ENCODE measurements at places on chromosomes 16 and 17.

DNA sequence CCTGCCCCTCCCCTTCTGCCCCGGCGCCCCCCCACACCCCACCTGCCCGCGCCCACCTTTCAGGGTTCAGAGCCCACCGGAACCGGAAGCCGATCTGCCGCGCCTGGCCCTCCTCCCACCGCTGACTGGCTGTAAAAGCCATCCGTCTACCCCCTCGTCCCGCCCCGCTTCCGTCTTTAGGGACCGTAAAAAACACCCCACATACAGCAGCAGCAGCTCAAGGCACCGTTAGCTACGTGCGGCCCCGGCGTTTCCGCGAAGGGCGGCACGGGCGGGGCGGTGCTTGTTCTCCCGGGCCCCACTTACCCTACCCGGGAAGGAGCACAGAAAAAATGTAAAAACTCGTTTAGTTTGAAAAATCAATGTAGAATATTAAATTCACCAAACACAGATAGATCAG, at the start of gene MRPL28:
TSS of gene MRPL28 (minus strand) at position 96 of the 400 bp plus-strand sequence. CDS start 320 bp downstream, outside the sequence.
- peak; percentile 96 for DNase-seq

DNA sequence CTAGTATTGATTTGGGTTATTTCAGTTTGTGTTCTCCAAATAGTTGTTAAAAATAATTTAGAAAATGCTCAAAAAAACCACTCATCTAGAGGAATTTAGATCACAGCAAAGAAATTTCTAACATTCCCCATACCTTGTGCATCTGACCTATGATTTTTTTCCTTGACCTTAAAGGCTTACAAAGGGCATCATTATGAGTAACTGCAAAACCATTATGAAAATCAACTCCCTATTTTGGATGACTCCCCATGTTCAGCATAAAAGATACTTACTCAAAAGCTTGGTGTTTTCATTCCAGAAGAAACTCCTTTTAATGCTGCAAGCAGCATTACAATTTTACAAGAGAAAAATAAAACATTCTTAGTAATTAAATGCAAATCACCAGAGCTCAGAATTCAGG, 83.2 kb downstream of the GRIN2A start:
- no peak for DNase-seq

DNA sequence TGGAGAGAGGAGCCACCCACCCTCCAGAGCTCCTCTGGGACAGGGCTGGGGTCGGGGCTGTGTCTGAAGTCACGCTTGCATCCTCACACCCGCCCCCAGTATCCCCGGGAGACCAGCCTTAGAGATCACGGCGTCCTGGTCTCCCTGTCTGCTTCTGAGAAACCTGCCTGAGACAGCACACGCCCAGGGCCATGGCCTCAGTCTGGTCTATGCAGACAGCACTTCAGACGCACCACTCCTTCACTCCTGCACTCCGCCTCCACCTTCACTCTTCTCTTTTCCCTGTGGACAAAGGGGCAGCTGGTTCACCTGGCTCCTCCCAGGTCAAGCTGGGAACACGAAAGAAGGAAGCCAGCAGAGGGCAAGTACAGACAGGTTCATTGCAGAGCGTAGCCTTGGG, 248.0 kb upstream of the GSE1 start:
- DNase-seq = no peak

GRCh38 chr17:46875849-46876352, 24.5 kb downstream of the WNT9B start:
- DNase-seq = no peak

- no peak for DNase-seq
These were observed 802 bp upstream of the TOB1 start for GRCh38 chr17:50866950-50867362.

DNA sequence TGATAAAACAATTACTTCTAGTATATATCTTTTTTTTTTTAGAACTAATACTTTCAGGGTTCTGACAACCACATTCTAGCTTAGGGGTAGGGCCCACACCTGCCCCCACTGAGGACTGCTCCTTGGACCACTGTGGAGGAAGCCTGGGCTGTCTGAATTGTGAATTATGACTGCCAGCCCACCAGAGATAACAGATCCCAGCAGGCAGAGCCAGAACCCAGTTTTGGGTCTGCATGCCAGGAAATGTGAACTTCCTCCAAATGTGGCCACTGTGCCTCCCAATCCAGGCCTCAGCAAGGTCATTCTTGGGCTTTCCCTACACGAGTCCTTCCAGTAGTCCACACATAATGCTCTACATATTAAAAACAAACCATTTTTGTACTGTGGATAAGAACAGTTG, 15.9 kb downstream of the VEZF1 start:
- no peak for DNase-seq

DNA sequence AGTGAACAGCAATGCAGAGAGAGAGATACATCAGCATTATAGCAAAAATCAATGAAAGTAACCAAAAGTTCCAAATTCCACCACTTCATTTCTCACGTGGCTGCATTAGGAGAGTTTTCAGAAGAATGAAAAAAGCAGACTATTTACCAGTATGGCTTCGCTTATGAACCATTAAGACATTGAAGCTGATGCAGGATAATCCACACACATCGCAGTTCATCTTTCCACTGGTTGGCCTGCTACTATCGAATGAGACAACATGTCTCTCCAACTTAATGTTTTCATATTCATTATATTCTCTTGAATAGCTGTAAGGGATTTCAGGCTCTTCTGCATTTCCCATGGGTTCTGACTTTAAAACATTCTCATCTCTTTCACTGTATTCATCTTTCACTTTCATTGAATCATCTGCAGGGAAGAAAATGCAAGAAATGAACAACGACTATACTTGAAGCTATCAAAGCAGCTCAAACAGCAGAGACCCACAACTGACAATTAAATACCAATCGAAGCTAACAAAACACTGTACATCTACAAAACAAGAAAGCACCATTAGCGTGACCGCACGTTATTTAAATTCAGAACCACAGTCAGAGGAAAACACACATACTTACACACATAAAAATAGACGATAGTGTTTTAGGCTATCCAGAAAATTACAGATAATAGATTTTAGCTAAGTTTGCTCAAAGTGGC, 54.9 kb downstream of the GRB7 start:
- no peak for DNase-seq

GRCh38 chr17:55005520-55005919, 37.0 kb downstream of the STXBP4 start:
- peak; percentile 43 for DNase-seq

DNA sequence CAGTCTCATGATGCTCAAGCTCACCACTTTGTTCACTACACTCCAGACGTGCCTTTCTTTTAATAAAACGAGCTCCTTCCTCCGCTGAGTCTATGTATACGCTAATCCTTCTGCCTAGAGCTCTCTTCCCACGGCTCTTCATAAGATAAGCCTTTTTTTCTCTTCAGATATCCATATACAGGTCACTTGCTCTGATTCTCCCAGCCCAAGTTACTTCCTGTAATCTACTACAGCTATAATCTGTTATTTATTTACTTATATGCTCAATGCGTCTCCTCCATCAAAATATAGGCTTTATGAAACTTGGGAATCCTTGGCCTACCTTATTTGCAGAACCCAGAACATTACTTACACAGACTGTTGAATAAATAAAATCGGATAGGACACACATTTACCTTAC, 17.4 kb downstream of the C16orf87 start:
- no peak for DNase-seq

GRCh38 chr17:21024024-21024423, 18.8 kb downstream of the USP22 start:
- DNase-seq = no peak

DNA sequence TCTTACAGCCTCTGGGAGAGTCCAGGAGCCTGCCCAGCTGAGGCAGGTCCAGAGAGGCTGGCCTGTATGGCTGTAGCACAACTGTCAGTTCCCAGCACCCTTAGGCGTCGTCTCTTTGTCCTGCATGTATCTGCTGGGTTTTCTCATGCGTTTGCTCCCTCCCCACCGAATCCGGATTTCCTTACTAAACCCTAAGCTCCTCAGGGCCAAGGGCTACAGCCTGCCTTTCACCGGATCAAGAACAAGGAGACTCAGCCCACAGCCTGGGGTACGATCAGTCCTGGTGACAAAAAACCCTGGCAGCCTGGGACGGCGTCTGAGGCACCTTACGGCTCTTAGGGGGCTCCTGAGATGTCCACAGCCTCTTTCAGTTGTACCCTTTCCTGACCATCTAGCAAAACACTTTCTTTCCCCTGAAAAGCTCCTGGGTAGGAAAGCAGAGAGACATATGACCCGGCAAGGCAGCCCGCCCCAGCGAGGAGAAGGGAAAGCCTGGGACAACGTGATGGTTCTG, 12.2 kb downstream of the HIC1 start:
- peak; percentile 22 for DNase-seq

GRCh38 chr16:68273896-68274295, 9.6 kb downstream of the SLC7A6 start:
- DNase-seq = no peak

DNA sequence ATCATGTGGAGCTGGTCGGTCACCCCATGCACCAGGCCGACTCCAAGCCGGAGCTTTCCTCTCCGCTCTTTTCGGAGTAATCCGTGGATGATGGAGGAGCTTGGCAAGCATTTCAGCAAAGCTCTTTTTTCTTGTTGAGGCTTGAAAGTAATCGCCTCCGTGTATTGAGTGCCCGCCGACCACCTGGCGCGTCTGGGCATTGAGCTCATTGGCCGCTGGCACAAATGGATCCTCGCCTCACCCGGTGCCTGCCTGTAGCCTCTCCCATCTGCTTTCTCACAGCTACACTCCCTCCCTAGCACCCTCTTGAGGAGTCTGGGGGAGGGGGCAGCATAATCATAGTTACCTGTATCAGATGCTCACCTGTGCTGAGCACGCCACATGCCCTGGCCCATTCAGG, 148.9 kb downstream of the CMIP start:
- no peak for DNase-seq
